Stimulated activated CD4-positive, alpha-beta T cell treated with anti-CD3 and anti-CD28 coated beads, Interleukin-1b, Interleukin-23, amount 100 ng/mL, for 4 hours (primary cell): ENCODE measurements at places on chromosomes 4 and X.

DNA sequence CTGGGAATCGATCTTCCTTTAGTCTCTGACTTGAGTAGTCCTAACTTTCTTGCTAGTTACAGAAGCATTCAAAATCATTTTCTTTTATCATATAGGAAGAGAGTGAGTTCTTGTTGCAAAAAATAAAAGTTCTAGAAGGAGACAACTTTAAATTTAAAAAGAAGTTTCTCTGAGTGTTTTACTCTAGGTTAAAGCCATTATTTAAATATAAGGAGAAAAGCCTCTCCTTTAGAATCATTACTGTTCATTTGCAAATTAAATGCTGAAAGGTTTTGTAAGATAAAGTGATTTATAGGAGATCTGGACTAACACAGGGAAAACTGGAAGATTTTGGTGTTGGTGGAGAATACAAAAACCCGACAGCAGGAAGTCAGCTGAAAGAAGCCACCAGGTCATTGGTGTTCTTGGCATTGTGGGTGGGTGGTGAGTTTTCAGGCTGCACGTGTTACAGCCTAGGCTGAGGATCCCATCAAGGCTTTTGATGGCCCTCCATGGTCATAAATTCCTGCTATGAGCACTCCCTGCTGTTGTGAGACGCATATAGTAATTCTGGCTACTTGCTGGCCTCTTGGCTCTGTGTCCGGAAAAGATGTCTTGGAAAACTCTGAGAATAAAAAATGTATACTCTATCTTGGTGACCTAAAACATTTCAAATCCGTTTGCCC lies 81.6 kb downstream of the GPAT3 start:
- no peak for DNase-seq

GRCh38 chr4:17595471-17596005 lies 18.5 kb downstream of the LAP3 start:
- DNase-seq = no peak

DNA sequence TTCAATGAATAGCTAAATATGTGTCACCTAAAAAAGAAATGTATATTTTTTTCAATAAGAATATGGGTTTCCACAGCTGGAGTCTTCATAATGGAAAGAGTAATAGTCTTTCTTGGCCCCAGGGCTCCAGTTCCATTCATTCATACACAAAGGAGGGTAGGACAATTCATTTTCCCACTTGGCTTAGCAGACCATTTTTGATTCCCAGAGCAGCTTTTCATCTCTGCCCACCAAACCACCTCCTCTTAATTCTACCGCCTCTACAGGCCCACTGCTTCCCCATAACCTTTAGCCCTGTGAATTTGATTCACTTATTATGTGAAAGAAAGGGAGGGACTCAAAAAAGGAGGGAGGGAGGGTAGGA lies 129.9 kb upstream of the PAK3 start:
- DNase-seq = no peak

DNA sequence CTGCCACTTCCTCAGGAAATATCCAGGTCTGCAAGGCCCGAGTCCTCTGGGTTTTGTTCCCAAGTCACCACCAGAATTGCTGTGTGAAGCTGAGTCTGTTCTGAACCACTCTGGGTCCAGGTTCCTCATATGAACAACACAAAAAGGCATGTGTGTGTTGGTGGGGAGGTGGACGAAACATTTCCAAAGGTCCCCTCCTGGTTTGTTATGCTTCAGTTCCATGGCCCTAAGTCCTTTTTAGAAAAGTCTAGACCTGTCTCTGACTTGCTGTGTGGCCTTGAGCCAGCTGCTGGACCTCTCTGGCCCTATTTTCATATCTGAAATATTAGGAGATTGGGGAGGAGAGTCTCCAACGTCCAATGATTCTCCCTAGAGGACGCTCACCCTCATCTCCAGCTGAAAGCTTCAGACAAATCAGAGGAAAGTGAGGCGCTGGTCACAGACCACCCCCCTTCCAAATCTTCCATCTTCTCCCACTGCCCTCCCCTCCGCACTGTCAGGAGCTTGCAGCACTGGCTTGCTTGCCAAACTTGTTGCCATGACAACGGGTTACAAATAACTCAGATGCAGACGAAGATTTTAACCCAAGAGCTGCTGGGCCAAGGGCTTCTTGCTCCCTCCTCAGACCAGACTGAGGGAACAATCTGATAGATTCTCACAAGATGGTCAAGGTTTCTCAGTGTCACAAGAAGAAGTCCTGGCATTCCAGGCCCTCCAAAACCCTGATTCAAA lies 64.5 kb downstream of the SMC1A start:
- DNase-seq = no peak

DNA sequence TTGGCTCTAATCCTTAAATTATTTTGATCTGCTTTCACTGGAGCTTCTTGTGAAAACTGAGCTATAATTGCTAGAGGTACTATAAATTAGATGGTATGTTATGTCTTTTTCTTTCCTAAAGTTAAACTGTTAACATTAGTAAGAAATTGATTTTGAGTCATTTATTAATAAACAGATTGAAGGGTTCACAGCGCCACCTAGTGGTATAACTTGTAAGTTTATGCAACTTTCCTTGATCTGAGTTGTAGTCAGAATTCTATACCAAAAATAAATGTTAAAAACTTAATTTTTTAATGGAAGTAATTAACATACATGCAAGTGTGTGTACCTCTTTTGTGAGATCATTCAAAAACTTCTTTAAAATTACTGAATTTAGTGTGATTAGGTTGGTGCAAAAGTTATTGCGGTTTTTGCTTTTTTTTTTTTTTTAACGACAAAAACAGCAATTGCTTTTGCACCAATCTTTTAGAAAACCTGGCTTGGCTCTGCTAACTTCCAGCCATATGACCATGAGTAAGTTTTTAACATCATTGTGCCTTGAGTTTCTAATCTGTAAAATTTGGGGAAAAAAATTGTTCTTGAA lies 151.5 kb downstream of the CENPC start:
- no peak for DNase-seq

DNA sequence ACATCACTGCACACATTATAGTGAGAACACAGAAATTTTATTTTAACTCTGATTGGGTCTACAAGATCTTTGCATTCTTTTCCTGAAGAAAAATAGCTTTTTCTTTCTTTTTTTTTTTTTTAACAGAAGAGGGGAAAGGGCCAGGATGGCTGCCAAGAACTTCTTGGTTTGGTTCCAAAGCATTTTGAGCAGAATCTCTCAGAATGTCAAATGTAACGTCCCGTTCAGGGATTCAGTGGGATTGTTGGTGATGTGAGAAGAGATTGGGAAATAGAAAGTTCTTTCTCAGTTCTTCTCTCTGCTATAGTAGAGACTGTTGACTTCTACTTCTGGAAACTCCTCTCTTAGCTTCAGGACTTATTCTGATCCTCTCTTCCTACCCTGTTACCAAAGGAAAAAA lies 70.9 kb upstream of the CBR4 start:
- no peak for DNase-seq

DNA sequence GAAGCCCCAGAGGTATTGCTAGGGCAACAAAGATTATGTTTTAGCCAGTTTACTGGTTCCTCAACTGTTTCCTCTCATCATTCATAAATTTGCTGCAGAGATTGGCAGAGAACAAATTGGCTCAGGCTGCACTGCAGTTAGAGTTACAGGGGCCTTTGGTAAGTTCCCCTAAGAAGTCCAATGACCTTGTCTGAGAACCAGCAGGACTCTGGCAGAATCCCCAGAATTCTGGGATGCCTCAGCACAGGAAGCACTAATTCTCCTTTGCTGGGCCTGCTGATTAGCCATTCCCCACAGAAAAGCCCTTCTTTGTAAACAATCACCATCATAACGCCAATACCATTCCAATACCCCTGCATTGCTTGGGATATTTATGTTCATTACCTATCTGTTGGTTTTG lies 151.3 kb downstream of the USP46 start:
- no peak for DNase-seq

DNA sequence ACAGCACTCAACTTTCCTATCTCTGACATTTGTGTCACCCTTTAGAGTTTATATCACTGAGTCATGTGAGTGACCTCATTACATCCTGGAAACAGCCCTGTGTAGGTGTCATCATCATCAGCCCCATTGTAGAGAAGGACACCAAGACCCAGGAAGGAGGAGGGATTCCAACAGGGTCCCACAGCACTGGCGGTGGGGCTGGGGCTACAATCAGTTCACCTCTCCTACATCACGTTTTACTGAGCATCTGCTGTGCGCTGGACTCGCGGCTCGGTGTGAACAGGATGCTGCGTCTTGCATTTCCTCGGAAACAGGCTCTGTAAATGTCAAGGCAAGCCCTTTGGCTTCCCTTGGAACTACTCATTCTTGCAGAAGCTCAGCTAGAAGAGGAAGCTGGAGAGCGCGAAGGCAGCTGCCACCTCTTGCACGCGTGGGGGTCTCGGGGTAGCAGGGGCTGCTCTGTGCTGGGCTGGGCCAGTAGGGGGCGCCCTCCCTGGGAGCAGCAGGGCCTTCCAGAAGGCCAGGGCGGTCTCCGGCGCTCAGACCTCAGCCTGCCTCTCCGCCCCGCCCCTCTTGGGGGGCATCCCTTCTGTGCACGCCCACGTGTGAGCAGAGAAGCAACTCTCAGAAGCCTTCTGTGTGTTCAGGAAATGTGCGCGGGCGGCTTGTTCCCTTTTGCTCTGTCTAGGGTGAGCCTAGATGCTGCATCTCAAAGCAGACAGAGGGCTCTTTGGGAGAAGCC lies 29.0 kb downstream of the REELD1 start:
- peak; percentile 53 for DNase-seq

DNA sequence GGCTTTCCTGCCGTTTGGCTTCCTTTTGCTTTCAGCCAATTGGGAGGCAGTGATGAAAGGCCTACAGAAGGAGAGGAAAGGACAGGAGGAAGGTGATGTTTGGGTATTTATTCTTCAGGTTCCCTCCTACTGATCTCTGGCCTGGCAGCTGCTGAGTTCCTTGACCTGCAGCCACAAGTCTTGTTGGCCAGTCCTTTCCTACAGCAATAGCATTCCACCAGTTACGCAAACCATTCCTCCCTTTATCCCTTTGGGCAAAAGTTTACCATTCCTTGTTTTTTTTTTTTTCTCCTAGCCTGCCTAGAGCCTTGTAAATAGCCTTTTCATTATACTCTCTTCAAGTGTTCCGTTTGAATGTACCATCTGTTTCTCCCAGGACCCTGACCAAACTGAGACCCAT lies 198.1 kb upstream of the FTHL17 start:
- no peak for DNase-seq

GRCh38 chr4:178347111-178347510 lies 904.9 kb upstream of the AGA start:
- no peak for DNase-seq

DNA sequence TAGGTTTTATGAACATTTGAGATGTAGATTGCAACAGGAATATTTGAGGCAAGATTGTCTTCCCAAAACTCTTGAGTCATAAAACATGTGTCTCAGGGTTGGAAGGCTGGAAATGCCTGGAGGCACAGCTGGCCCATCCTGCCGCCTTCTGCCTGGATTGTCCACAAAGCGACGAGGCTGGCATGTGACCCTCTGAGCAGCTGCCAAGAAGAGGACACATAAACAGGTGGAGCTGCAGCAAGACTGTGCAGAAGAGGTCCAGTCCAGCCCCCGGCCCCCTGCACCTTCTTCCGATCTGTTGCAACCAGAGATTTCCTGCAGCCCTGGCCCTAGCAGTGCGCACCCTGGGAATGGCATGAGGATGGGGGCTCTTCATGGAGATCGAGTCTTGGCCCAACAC lies 101.9 kb upstream of the BCOR start:
- no peak for DNase-seq

DNA sequence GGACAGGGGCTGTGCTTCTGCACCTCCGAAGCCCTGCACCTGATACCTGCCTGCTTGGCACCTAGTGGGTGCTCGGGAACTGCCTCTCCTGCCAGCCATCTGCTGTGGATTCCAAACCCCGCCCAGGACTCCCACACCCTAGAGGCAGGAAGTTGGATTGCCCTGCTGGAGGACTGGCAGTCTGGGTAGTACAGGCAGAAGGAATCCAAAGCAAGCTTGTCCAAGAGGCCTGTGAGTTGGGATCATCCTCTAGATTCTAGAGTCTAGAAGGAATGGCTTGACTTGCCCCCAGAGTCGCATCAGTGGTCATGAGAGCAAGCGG lies 64.6 kb upstream of the MTM1 start:
- DNase-seq = no peak

GRCh38 chrX:134683351-134684005 lies 25.2 kb upstream of the PLAC1 start:
- no peak for DNase-seq

GRCh38 chr4:31949045-31949444 lies 1228.9 kb downstream of the PCDH7 start:
- DNase-seq = no peak

- no peak for DNase-seq
These were observed 25.3 kb upstream of the SOD3 start for GRCh38 chr4:24770032-24770584.

DNA sequence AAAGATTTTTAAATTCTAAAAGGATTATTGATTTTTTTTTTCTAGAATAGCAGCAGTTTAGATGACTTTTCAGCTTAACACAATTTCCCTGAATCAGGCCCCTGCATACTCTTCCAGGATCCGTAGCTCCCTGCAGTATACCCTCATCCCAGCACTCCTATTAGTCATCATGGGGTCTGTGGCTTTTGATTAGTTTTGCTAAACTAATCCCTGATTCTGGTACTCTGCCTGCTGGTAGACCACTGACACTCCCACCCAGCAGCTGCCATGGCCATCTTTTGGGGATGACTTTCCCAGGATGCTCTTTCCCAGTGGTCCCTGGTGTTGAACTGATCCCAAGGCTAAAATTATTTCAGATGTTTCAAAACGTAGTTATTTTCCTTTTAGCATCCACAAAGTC lies 802.0 kb downstream of the RAPGEF2 start:
- no peak for DNase-seq

DNA sequence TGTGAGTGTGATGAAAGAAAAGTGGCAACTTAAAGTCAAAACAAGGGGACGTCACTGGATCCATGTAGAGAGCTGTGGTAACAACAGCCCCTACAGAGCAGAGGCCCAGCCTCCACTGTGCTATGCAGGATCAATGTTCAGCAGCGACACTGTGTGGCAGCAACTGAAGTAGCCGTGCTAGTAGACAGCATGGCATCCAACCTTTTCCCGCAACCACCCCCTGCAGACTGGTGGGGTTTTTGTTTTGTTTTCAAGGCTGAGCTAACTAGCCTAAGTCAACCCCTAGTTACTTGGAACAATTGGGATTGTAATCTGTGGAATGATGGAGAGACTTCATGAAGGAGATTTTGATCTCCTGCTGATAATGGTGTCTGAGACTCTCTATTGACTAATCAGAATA lies 44.4 kb upstream of the PPARGC1A start:
- no peak for DNase-seq

- no peak for DNase-seq
These were observed at the start of gene TCEAL7 for GRCh38 chrX:103329991-103330390. Gene TCEAL7, plus strand, starts transcription at chrX:103330239. Its CDS starts 1,165 bp downstream, at chrX:103331404.

DNA sequence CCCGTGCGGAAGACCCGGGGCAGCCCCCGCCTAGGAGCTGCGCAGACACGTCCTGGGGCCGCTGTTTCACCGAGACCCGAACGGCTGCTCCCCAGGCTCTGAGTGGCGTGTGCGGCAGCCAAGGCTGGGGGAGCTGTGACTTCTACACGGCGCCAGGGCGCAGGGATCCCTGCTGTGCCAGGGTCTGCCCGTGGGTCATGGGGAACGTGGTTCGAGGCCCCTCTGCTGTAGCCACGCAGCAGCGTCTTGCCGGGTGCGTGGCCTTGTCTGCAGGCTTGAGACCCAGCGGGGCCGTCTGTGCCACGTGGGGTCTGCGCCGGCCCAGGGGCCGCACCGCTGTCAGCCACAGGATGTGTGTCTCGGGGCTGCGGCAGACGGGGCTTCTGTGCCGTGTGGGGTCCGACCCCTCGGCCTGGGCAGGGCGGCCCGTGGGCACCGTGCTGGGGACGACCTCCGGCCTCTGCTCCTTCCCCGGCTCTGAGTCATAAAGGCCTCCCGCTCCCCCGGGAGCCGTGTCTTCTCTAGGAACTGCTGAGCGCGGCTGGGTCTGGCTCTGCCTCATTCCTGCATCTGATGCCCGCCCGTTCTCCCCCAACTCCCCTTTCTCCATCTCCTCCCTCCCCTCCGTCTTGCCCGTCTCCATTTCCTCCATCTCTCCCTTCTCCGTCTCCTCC lies 12.7 kb upstream of the GTPBP6 start:
- DNase-seq = no peak
